ENCODE measurements at places on chromosomes 7 and 10.

DNA sequence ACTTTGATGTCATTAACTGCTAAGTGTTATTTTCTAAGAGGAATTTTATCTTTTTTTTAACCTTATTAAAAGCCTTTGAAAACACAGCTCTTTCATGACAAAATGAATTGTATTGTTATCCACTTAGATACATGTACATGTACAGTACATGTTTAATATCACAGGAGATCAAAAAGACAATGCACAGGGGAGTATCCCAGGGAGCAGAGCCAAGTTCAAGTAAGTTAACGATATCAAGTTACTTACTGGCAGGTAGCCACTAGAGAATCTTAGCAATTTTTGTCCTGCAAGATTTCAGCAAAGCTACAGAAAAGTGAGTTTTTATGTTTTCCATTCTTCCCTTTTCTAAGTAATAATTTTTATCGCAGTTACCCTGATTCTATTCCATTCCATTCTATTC lies 33.9 kb upstream of the ARL4A start:
- DNase-seq: peak; percentile 66

- DNase-seq: no peak
These were observed 47.0 kb downstream of the KCNMA1 start for GRCh38 chr10:77590344-77591237.

DNA sequence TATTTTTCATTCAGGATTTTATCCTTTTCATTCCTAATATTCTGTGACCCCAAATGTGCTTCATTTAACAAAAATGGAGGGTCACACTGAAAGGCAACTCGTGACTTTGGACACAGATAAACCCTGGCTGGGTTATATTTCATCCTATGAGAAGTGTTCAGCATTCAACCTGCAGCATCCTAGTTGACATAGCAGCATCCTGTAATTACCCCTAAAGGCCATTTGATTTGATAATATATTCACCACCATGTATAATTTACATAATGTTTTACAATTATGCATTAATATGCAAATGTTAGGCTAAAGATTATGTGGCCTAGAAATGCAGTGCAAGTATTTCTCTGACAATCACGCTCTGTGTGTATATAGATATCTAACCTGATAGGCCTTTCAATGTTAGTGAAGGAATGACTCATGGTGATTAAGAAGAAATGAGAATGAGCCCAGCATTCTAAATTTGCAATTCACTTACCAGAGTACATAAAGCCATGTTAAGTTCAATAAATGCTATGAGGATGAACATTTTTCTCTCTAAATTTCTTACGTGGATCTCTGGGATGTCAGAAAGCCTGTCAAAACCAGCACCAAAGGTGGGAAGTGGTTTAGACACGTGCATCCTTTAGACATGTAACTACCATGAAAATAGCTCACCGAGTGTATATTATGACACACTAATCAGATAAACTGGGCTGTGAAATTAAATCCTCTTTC lies 337.7 kb upstream of the AOAH start:
- no peak for DNase-seq

- no peak for DNase-seq
These were observed 24.9 kb downstream of the INSIG1 start for GRCh38 chr7:155322530-155322929.

DNA sequence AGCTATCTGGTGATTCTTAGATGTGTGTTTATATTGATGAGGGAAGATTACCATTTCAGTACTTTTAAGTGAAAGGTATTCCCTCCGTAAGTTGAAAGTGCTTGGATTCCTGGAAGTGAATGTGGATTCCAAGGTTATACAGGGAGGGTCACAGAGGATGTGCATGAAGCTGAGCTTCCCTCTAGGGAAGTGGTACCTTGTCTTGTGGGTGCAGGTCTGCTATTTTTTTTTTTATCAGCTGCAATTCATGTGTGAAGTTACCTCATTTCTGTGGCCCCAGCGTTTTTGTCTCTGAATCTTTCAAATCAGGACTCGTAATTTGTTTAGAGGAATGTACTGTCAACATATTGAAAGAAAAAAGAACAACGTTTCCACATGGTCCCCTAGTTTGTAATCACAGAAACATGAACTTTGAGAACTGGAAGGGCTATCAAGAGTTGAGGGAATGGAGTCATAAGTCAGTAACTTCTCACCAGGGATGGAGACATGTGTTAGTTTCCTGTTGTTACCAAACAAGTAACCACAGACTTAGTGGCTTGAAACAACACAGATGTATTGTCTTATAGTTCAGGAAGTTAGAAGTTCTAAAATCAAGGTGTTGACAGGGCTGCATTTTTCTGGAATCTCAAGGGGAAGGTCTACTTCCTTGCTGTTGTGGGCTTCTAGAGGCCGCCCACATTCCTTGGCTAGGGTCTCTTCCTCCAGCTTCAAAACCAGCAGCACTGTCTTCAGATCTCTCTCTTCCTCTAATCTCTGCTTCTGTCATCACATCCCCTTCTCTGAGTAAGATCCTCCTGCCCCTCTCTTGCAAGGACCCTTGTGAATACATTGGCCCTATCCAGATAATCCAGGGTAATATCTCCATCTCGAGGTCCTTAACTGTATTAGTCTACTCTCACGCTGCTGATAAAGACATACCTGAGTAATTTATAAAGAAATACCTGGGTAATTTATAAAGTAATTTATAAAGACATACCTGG lies 64.4 kb downstream of the RAB18 start:
- no peak for DNase-seq

GRCh38 chr7:152967958-152968357 lies 208.4 kb downstream of the ACTR3B start:
- DNase-seq: peak; percentile 59

GRCh38 chr10:11143242-11143641 lies 125.6 kb downstream of the CELF2 start:
- no peak for DNase-seq

DNA sequence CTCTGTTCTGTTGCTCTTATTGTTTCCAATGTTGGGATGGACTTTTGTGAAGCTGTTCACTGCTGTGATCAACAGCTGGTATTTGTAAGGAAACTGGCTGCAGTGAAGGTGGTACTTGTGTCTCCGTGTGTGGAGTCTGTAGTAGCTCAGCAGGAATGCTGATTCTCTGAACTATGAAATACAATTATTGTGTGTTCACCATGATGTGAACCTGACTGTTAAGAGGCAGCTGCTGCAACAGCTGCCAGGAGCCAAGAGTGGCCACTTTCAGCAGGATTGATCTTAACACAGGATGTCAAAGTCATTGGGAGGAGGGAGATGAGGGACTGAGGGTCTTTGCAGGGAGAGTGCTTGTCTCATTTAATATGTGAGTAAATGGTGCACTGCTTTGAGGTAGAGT lies 13.9 kb downstream of the VSTM2A start:
- no peak for DNase-seq

- DNase-seq: no peak
These were observed 248.0 kb upstream of the NPY start for GRCh38 chr7:24036033-24036412.

Data from NCI-H1105 treated with DMSO at 0.1 percent for 48 hours (cell line).